ENCODE measurements at places on chromosomes 2 and 18. TPM values are rescaled to one million over a fixed set of nuclear protein-coding genes. Genes with fewer than 3 reads are reported as not detected.
A peak's percentile ranks its signal among the peaks of the same experiment; 100 is the strongest.

The EGR4 gene
- total RNA-seq = not detected

DNA sequence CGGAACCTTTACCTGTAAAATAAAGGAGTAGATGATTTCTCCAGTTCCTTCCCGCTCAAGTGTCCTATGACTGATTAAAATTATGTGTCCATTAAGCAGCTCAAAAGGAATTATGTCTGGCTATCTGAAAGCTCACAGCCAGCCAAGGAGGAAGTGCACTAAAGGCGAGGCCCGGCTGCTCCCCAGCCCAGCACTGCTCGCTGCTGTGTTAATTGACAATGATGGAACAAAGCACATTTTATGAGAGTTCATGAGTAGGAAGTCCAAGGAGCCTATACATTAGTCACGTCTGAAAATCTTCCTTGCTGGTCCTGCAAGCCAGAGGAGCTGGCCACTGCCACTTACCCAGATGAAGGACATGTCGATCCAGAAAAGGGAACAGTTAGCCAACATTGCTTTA, 14.3 kb downstream of the TTC32 start:
- no peak overlapping the region for H3K4me3 ChIP-seq
- no peak for DNase-seq
- no peaks in the 10 kb centered on the region for H3K4me1 ChIP-seq
- no peaks in the 10 kb centered on the region for H3K36me3 ChIP-seq

DNA sequence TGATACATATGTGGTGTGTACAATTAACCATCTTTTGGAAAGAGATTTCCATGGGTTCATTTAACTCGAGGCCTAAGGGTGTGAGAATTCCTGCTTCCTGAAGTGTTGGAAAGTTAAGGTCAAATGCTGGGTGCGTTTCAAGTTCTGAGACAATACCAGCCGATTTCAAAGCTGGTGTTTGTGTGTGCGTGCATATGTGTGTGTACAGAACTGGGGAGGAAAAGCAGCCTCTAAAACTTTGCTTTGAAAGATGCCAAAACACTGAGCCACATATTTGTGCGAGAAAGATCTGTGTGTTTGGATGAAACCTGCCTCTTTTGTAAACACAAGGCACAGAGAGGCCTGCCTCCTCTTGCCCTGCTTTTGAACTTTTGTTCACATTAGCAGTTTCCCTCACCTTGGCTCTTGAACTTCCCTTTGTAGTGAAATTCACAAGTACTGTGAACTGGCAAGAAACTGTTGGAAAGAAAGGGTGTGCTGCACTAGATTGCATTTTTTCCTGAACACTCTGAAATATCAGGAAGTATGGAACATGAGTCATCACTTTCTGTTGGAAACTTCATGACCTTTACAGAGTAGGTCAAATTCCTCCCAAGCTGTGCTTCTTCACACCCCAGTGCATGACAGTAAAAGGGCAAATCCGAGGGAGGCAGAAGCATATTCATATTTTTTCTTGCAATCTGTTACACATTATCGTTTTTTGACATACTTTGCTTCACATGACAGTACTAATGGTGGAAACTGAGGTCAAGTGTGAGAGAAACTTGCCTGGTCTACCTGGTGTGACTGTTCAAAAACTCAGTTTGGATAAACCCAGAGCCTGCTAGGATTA, 20.0 kb upstream of the CAVIN2 start:
- no peaks in the 10 kb centered on the region for H3K4me1 ChIP-seq
- H3K27me3 ChIP-seq = no peaks in the 10 kb centered on the region
- H3K4me3 ChIP-seq = no peak overlapping the region
- H3K27ac ChIP-seq = no peak overlapping the region
- no peaks in the 10 kb centered on the region for H3K36me3 ChIP-seq
- no peak for DNase-seq

- H3K36me3 ChIP-seq = no peaks in the 10 kb centered on the region
- no peak overlapping the region for H3K27ac ChIP-seq
- H3K4me1 ChIP-seq = no peaks in the 10 kb centered on the region
- H3K4me3 ChIP-seq = no peak overlapping the region
- no peaks in the 10 kb centered on the region for H3K27me3 ChIP-seq
- DNase-seq = no peak
Observed at GRCh38 chr18:43830303-43830702, 553.0 kb upstream of the SYT4 start.

The RTP5 gene
- total RNA-seq = not detected

DNA sequence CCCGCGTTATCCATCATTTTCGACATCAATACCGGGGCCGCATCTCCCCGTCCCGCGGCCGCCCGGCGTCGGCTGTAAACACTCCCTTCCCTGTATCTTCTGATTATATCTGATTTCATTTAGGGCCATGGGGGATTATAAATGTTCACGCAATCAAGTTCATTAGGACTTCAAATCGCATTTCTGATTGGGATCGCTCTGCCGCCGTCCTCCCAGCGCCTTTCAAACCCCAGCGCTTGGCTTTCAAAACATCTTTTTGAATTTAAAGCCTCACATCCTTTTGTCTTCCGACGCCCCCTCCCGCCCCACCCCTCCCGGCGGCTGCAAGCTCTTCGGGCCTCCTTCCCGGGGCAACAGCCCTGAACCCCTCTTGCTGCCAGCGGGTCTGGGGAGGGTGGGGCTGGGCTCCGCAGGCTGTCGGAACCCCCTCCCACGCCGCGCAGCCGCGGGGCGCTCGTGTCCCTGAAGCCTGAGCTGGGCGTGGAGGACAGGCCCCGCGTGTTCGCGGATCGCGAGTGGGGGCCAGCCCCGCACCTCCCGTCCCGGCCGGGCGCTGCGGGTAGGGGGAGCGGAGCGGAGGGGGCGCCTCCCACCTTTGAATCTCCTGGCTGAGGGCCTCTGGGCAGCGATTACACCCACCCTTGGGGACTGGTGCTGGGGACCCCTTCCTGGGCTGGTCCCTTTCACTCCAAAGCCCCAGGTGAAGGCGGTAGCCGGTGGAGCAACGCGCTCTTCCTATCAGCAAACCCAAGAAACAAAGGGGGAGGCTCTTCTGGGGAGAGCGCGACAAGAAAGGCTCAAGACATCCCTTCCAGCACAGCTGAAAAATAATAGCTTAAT, 11.3 kb upstream of the GBX2 start:
- peaks cover 14% of the 10 kb centered on the region for H3K4me1 ChIP-seq
- peaks cover 35% of the 10 kb centered on the region for H3K27me3 ChIP-seq
- H3K4me3 ChIP-seq = no peak overlapping the region
- no peaks in the 10 kb centered on the region for H3K36me3 ChIP-seq
- H3K27ac ChIP-seq = no peak overlapping the region

- H3K4me3 ChIP-seq = no peak overlapping the region
- H3K27ac ChIP-seq = no peak overlapping the region
- no peaks in the 10 kb centered on the region for H3K36me3 ChIP-seq
- DNase-seq = no peak
Observed at GRCh38 chr2:97970293-97971060, 25.3 kb downstream of the TMEM131 start.

The ASB18 gene
- not detected for total RNA-seq

DNA sequence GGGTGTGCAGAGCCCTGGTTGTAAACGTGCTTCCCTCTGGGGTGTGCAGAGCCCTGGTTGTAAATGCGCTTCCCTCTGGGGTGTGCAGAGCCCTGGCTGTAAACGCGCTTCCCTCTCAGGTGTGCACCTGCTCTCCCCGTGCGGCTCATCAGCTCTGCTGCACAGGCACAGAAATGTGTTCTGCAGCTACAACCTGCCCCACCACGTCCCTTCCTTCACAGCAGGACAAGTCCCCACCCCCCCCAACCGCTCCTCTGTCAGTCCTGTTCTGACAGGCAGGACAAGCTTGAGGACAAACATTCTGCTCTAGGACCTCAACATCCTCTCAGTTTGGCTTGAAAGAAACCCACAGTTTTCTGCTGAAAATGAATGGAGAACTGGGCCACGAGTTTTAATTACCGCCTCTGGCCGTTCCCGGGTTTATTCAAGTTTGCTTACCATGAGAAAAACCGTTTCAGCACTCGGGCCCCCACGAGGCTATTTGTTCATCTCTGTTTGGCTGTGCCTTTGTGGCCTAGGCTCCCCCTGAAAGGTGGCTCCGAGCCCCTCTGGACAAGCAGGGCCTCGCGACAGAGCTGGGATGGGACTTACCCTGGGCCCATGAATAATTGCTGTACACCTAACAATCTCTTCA, 81.0 kb upstream of the ASB18 start:
- no peak overlapping the region for H3K27ac ChIP-seq
- H3K27me3 ChIP-seq = no peaks in the 10 kb centered on the region
- H3K4me3 ChIP-seq = no peak overlapping the region
- no peak for DNase-seq
- H3K36me3 ChIP-seq = no peaks in the 10 kb centered on the region

The RUFY4 gene
- total RNA-seq = 0.81 TPM

The POTEE gene
- total RNA-seq = 0.17 TPM

DNA sequence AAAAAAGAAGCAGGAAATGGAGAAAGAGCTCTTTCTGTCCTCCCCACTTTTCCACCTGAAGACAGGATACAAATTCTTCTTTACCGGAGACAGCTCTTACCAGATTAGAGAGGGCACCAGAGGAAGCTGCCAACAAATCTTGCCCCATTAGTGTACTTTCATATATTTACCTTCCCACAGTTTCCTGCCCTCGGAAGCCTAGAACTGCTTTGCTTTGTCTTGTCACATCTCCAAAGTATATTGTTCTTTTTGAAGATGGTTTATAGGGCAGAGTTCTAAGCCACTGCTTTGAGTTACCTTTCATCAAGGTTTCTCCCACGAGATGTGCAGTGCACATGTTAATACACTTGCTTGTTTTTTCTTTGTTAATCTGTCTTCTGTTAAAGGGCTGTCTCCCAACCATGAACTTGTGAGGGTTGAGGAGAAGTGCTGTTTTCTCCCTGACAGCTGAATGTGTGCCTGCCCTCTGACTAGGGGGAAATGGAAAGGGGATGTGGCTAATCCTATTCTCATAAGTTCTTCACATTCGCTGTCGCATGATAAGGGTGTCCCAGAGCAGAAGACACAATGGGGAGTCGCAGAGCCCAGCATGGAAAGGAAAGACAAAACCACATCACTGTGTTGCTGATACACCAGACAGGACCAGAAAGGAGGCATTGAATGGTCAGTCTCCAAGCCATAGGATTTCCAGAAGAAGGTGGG, 24.2 kb downstream of the CENPA start:
- peaks cover 10% of the 10 kb centered on the region for H3K4me1 ChIP-seq
- no peaks in the 10 kb centered on the region for H3K27me3 ChIP-seq

DNA sequence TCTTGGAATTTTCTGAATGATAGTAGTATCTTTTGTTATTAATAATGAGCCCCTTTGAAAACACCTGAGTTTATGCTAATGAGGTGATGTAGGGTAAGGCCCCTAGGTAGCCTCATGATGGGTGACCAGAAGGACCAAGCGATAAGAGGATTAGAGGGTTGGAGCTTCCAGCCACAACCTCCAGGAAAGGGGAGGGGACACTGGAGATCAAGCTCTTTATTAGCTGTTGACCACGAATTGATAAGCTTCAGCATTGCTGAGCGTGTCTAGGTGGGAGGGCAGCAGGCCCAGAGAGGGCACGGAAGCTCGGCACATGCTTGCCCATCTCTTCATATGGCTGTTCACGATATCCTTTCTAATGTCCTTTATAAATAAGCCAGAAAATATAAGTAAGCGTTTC, 39.0 kb downstream of the KIAA2012 start:
- H3K36me3 ChIP-seq = no peaks in the 10 kb centered on the region
- H3K4me3 ChIP-seq = no peak overlapping the region
- no peaks in the 10 kb centered on the region for H3K27me3 ChIP-seq
- H3K4me1 ChIP-seq = no peaks in the 10 kb centered on the region
- DNase-seq = no peak

DNA sequence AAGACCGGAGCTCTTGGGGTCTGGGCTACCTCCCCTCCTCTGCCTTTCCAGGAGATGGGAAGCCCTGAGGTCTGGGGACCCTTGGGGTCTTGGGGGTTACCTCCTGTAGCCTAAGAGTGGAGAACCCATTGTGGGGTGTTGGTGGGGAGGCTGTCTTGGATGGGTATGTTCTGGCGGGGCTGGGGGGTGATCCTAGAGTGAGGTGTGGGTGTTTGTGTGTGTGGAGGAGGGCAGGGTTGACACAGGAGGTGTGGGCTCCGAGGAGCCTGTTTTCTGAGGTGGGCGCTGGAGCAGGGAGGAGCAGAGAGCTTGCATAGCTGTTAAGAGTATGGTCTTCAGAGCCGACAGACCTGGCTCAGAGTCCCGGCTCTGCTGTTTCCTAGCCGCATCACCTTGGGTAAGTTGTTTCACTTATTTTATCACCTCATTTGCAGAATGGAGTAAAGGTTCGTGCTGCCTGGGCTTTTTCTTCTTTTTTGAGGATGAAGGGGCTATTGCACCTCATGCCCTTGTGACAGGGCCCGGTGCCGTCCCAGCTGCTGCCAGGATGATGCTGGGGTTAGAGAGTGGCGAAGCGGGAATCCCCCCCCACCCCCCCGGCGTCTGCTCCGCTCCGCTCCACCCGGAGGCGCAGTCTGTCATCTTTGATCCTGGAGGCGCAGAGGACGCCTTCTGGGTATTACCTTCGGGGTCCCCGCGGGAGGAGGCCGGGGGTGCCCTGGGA, 17.2 kb downstream of the TET3 start:
- H3K27me3 ChIP-seq = no peaks in the 10 kb centered on the region
- H3K36me3 ChIP-seq = peaks cover 6% of the 10 kb centered on the region
- peak overlapping the region; percentile 57 for H3K27ac ChIP-seq
- no peak for DNase-seq

- DNase-seq = no peak
- no peak overlapping the region for H3K27ac ChIP-seq
- H3K36me3 ChIP-seq = peaks cover 4% of the 10 kb centered on the region
- no peak overlapping the region for H3K4me3 ChIP-seq
Observed at GRCh38 chr2:84866122-84866521, 14.8 kb downstream of the TRABD2A start.

GRCh38 chr2:126634273-126634861, 21.6 kb upstream of the GYPC start:
- peaks cover 3% of the 10 kb centered on the region for H3K27me3 ChIP-seq
- peak; percentile 17 for DNase-seq
- H3K36me3 ChIP-seq = no peaks in the 10 kb centered on the region
- no peak overlapping the region for H3K4me3 ChIP-seq
- H3K27ac ChIP-seq = no peak overlapping the region

DNA sequence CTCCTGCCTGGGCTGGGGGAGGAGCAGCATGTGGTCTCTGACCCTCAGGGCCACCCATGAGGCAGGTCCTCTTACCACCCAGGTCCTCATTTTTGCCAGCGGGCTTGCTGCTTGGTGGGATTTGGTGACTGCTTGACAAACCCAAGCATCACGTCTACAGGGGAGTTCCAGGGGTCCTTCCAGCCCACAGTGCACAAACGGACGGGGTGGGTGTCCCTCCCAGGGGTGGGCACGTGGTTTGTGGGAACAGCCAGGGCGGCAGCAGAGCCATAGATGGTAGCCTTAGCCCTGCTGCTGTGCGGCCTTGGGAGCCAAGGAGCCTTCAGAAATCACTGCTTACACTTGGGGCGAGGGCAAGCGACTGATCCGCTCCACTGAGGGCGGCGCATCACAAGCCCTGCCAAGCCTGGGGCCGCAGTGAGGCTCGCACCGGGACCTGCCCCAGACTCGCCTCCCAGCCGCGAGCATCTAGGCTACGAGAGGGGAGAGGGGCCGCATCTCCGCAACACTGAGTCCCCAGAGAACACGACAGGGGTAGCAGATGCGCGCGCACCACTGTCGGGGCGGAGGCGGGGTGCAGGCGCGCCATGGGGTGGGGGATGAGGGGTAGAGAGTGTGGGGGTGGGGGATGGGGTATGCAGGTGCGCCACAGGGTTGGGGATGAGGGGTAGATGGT, 36.9 kb downstream of the SNED1 start:
- peaks cover 32% of the 10 kb centered on the region for H3K4me1 ChIP-seq
- no peaks in the 10 kb centered on the region for H3K36me3 ChIP-seq
- H3K27me3 ChIP-seq = no peaks in the 10 kb centered on the region
- no peak overlapping the region for H3K4me3 ChIP-seq
